RKO (cell line): ENCODE measurements at places on chromosomes 2 and 18.

GRCh38 chr2:159071190-159071915 lies 102.9 kb downstream of the TANC1 start:
- no peak for DNase-seq

DNA sequence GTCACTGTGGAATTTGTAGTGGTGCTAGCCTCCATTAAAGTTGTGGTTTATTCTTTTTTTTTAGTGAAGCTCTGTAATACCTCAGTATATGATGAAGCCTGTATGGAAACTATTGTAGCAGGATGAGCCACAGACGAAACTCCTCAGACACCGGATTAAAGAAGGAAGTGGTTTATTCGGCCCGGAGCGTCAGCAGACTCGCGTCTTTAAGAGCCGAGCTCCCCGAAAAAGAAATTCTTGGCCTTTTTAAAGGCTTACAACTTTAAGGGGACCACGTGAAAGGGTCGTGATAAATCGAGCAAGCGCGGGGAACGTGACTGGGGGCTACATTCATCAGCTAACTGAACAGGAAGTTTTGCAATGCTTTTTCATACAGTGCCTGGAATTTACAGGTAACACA lies 8.1 kb upstream of the CCL20 start:
- no peak for DNase-seq

- no peak for DNase-seq
Measured at GRCh38 chr2:121727950-121728349, 8.7 kb downstream of the NIFK start.

GRCh38 chr18:51323961-51324360 lies 126.5 kb upstream of the MEX3C start:
- no peak for DNase-seq

GRCh38 chr2:121707344-121707919 lies 29.2 kb downstream of the NIFK start:
- DNase-seq, result no peak

GRCh38 chr2:102513355-102513939 lies 40.4 kb downstream of the SLC9A4 start:
- no peak for DNase-seq

GRCh38 chr18:3262234-3263131 lies 550 bp downstream of the MYL12B start:
- peak; percentile 86 for DNase-seq

DNA sequence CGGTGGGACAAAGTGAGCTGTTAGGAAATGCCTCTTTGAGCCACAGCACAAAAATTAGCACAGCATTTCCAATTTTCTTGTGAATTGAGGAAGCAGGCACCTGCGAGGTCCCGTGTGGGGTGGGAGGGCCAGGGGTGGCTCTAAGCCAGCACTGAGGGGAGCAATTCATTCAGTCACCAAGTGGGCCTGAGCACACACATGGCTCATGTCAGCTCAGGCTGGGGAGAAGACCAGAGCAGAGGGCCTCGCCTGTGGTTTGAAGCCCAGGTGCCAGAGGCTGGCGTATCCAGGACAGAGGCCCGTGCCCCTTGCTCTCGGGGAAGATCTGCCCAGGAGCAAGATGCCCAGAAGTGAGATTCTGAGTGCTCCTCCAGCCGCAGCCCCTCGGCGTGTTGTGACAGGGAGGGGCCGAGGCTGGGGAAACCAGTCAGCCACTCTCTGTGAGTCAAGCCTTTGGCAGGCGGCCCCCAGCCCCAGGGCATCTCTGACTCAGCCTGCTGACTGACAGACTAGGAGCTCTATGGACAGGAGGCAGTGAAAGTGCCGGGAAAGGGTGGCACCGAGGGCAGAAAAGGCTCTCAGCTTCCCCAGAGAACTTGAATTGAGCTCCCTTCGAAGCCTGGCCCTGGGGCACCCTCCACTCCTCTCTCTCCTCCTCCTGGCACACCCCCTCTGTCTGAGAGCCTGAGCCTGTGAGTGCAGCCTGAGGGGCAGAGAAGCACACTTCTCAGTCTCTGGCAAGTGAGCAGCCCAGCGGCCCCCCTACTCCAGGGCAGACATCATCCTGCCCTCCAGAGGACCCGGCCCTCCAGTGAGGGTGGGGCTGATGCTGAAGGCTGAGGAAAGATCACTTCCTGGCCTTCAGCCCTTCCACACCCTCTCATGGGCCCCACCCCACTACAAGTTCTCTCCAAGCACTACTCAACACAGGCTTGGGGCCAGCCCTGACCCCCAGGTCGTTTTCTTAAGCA lies 32.3 kb downstream of the CYP26B1 start:
- peak; percentile 62 for DNase-seq

- DNase-seq, result peak; percentile 22
Measured at GRCh38 chr2:86368161-86368824, 30.9 kb upstream of the REEP1 start.

DNA sequence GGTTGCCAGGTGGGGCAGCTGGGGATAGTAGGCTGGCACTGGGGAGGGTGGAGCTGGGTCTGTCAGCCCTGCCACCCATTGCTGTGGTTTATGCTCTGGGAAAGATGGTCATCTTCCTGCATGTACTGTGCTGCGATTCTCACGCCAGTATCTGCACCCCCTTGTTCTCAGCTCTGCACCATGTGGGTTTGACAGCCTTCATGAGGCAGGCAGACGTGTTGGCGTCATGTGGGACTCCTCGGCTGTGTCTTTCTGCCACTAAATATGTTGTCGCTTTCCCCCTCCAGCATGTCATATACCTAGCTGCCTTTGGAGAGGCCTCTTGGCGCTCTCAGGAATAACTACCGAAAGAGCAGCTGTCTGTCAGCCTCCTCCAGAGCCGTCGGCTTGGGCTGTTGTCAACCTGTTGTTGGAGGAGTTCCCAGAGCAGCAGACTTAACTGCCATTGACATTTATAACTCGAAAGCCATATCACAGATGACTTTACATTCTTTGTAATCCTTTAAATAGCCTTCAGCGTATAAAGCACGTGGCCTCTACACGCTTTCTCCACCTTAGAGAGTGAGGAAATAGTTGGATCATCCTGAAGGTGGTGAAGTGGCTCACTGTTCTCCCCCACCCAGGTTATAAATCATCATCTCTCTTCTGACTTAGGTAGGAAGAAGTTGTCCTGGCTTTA lies 80.4 kb upstream of the MGAT5 start:
- no peak for DNase-seq

DNA sequence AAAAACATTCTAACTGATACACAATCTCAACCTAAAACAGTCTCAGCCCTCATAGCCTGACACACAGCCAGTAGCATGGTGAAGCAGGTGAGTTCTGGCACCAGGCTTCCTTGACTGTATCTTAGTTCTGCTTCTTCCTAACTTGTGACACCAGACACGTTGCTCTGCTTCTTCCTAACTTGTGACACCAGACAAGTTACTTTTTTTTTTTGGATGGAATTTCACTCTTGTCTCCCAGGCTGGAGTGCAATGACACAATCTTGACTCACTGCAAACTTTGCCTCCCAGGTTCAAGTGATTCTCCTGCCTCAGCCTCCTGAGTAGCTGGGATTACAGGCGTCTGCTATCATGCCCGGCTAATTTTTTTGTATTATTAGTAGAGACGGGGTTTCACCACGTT lies 6.7 kb upstream of the ATG16L1 start:
- peak; percentile 17 for DNase-seq

DNA sequence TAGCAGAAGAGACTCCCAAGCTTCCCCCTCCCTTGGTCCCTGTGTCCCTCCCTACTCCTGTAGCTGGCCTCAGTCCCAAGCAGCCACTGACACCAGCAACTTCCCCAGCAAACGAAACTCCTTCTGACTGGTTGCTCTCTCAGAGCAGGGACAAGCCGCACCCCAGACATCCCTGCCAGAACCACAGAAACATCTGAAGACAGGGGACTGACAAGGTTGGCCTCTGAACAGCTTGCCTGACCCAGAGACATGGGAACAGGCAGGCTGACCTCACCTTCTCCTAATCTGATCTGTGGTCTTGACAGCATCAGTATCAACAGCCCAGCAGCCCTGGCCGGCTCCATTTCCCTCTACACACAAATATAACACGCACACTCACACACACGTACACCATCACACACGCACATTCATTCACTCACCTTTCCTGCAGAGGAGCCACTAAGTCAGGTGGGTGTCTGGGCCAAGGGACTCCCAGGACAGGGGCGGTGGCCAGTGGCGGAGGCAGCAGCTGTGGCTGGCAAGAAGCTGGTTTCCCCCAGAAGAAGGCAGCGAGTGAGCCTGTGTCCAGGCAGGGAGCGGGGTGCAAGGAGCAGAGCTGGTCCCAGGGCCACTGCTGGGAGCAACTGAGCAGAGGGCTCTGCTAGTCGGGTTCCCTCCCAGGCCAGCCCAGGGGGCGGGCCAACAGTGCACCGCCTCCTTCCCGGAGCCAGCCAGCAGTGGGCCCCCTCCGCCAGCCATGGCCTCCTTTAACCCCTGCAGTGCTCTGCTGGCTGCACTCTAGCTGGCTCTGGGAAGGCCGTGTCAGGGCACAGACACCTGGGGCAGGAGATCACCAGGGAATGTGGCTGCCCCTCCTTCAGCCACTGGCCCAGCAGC lies 59.1 kb downstream of the TNS1 start:
- no peak for DNase-seq

DNA sequence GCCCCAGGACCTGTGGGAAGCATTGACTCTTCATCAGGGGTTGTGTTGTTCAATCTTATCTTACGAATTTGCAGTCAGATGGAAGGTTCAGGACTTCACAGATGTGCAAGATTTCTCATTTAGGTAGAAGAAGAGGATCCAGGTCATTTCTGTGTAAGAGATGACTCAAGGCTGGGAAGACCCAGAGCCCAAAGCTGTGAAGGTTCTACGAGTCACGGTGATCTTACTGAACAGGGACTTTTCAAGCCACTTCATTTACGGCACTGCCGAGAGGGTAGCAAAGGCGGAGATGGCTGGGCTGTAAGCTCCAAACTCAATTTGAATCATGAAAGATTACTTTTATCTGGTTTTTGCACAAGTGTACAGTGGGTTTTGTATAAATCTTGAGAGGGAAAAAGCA lies 228.0 kb upstream of the MEX3C start:
- DNase-seq, result no peak

GRCh38 chr2:223470602-223471001 lies 131.6 kb downstream of the SCG2 start:
- no peak for DNase-seq

DNA sequence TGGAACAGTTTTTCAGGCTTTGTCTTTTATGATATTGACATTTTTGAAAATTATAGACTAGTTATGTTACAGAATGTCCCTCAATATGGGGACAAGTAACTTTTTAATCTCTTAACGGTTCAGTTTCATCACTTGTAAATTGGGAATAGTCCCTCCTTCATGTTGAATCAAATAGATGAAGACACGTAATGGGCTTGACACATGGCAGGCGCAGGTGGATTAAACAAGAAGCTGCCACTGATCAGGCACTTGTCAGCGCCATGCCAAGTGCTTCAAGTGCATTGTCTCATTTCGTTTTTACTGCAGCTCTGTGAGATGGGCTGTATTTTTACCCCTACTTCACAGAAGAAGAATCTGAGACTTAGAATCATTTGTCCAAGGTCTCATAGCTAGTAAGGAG lies 9.5 kb upstream of the SMAD4 start:
- DNase-seq, result no peak

- DNase-seq, result no peak
Measured at GRCh38 chr2:602571-603359, 74.4 kb downstream of the TMEM18 start.

DNA sequence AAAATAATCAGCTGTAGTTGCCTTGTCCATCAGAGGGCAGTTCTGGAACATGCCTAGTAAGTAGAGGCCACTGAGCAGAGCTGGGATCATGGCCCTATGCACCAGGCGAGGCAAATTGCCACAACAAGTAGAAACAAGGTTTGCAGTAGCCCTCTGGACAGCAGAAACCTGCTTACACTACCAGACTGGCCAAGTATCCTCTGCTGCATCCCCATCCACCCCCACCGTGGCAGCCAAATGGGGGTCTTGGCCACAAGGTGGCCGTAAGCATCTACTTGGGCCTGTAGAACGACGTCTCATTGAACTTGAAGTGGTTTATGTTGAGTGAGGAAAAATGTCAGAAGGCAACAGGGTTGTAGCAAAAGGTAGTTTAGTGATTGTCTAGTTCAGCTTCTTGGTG lies 241.2 kb downstream of the ALPK2 start:
- no peak for DNase-seq

- DNase-seq, result no peak
Measured at GRCh38 chr2:135373702-135374101, 157.3 kb downstream of the ZRANB3 start.

- no peak for DNase-seq
Measured at GRCh38 chr2:134139611-134140010, 114.3 kb upstream of the MGAT5 start.

GRCh38 chr2:86037795-86038192 lies 67.9 kb downstream of the POLR1A start:
- no peak for DNase-seq

DNA sequence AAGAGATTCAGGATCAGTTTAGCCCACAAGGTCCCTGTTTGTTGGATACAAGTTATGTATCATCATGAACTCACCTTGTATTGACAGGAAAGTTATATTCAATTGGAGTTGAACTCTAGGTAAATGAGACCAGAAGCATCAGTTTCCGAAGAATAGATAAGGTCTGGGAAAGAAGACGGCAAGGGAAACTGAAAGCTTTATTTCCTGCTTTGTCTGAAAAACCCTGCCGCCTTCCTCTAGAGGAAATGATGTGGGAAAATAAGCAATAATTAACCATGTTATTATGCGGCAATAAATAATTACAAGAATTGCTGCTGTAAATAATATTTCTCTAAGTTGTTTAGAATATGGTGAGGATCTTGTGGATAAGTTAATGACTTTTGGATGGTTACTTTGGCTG lies 32.0 kb downstream of the LPIN1 start:
- DNase-seq, result no peak

DNA sequence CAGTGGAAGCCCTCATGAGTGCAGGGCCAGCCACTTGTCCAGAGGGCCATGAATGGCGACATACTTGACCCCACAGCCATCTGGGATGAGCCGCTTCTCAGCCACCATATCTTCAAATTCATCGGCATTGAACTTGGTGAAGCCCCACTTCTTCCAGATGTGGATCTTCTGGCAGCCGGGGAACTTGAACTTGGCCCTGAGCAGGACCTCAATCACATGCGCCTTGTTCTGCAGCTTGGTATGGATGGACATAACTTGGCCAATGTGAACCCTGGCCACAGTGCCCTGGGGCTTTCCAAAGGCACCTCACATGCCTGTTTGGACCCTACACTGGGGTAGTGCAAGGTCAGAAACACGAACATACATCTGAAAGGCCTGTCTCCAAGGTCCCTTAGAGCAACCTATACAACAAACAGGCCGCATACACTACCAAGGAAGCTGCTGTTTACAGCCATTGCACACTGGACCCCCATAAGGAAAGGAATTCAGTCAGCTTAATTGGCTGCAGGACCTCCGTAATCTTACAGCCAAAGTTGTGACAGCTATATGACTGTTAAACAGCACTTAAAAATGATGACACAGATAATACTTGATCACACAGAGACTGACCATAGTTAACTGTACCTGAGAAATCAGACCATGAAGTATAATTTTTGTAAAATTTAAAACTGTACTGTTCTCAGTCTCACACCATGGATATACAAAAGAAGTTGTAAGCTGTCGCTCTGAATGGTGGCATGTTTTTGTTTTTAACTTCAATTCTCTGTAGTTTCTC lies 53.8 kb downstream of the USP34 start:
- no peak for DNase-seq
